Psoas muscle (tissue), 8 donors: ENCODE measurements at places on chromosomes 13 and 19.
A peak's percentile ranks its signal among the peaks of the same experiment; 100 is the strongest.

- no peak for DNase-seq
These were observed 107.5 kb downstream of the CYSLTR2 start for GRCh38 chr13:48761256-48761655.

GRCh38 chr19:48628486-48629296 lies 8.5 kb downstream of the DBP start:
- DNase-seq, result peak; percentile 65

- DNase-seq, result no peak
These were observed 124.2 kb downstream of the LMO7 start for GRCh38 chr13:75760131-75761021.

DNA sequence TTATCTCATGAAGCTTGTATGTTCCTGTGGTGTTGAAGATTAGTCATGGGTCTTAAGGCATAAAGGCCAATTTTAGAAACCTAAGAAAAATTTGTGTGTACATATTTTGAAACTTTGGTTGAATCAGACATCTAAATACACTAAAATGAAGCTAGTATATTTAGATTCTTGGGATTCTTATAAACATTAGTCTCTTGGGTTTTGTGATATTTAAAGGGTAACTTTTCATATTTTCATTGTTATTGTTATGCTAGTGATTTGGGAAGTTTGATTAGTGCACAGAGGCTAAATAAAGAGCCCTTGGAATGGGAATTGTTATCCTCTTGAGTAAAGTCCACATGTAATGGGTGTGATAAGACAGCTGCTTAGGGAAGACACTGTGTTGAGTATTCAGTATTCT lies 24.5 kb downstream of the UBA2 start:
- no peak for DNase-seq

- no peak for DNase-seq
These were observed 14.6 kb upstream of the KCNN1 start for GRCh38 chr19:17951990-17952976.

GRCh38 chr19:47487551-47488515 lies 3.8 kb upstream of the KPTN start:
- no peak for DNase-seq

- DNase-seq, result no peak
These were observed 4.5 kb downstream of the MAMSTR start for GRCh38 chr19:48714759-48715675.

- DNase-seq, result no peak
These were observed 32.1 kb downstream of the SMAD9 start for GRCh38 chr13:36887758-36888521.

DNA sequence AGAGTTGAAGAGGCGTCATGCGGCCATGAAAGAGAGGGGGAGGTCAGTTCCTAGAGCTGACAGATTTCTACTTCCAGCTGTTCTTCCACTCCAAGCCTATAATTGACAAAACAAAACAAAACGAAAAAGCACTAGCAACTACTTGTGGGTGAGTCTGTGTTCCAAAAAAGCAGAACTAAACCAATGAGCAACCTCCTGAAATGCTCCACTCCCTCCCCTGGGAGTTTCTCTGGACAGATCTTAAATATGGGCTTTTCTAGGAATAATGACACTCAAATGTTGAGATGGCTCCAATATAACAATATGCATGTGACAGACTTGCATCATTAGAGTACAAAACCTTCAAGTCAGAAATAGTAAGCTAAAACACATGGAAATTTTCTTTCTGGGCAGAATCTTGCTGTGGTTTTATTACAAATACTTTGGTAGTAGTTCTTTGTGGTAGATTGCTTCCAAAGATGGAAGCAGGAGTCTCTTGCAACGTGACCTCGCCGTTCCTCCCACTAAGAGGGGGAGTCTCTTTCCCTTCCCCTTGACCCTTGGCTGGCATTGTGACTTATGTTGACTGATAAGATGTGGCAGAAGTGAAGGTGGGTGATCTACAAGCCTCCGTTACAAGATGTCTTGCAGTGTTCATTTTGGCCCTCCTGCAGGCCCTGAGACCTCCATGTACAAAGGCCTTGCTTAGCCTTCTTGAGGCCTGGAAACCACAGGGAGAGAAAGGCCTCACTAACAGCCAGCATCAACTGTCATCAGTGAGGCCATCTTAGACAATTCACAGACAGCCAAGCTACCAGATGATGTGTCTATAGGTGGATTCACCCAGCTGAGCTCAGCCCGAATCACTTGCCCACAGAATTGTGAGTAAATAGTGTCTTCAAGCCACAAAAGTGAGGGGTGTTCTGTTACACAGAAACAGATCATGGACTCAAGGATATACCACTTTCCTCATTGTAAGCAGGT lies 173.1 kb upstream of the RFC3 start:
- DNase-seq, result no peak

DNA sequence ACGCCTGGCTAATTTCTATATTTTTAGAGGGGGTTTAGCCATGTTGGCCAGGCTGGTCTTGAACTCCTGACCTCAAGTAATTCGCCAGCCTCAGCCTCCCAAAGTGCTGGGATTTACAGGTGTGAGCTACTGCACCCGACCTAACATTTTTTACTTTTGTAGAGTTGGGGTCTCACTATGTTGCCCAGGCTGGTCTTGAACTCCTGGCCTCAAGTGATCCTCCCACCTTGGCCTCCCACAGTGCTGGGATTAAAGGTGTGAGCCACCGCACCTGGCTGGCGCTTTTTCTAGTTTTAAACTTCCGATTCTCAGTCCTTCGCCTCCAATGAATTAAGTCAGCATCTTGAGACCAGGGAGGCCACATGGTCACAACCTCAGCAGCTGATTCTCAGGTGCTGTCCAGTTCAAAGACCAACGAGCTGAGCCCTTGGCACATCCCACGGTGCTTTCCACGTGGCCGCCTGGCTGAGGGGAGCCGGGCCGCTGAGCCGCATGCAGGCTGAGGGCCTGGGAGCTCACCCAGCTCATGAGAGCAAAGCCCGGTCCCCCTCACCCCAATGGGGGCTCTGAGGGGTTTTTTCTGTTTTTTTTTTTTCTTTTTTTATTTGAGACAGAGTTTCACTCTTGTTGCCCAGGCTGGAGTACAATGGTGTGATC lies 9.1 kb downstream of the AP3D1 start:
- no peak for DNase-seq

DNA sequence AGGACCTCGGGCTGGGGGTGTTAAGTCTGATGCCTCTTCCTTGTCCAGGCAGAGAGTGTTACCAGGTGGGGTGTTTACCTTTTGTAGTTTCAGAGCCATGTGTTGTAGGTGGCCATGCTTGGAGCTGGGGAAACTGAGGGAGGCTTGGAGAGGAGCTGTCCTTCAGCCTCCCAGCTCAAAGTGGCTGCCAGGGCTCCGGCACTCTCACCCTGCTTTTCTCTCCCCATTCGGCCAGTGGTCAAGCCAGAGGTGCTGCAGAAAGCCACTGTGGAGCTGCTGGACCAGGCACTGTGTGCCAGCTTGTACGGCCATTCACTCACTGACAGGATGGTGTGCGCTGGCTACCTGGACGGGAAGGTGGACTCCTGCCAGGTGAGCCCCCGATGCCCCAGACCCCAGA lies 17.4 kb downstream of the TIMM13 start:
- no peak for DNase-seq

- DNase-seq, result no peak
These were observed 602.9 kb downstream of the OLFM4 start for GRCh38 chr13:53631511-53631910.

- no peak for DNase-seq
These were observed 14.5 kb upstream of the IGSF23 start for GRCh38 chr19:44598880-44599279.

DNA sequence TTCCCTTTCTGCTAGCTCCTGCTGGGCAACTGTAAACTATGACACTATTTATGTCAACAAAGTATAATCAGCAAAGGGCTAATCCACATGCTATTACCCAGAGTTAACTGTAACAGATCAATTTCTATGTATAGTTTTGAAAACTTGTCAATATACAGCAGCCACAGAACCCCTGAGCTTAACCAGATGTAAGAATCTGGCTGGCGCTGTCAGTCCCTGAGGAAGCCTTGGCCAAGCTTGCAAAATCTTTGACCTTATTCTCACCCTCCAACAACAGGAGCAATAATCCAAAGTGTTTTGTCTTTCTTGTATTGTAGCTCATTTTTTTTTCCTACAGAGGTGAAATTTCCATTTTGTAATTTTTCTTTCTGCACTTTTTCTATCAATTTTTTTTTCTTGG lies 1230.1 kb upstream of the SLC10A2 start:
- no peak for DNase-seq

GRCh38 chr13:32889986-32890565 lies 126.1 kb upstream of the KL start:
- DNase-seq, result no peak

DNA sequence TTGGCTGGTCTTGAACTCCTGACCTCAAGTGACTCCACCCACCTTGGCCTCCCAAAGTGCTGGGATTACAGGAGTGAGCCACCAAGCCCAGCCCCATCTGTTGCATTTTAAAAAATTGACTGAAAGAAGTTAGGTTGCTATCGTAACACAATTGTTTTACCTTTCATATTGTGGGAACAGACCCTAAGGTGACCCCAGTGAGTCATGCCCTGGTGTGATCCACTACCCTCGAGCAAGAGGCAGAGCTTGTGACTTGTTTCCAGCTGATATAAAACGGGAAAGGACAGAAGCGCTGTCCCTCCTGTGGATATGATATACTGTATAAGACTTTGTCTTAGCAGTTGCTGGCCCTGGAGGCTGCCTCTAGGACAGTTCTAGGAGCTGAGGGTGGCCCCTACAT lies 308.6 kb downstream of the HS6ST3 start:
- no peak for DNase-seq

GRCh38 chr13:31321457-31321856 lies 121.7 kb downstream of the B3GLCT start:
- DNase-seq, result no peak

- DNase-seq, result peak; percentile 39
These were observed 40.6 kb upstream of the FAM216B start for GRCh38 chr13:42740753-42741152.

DNA sequence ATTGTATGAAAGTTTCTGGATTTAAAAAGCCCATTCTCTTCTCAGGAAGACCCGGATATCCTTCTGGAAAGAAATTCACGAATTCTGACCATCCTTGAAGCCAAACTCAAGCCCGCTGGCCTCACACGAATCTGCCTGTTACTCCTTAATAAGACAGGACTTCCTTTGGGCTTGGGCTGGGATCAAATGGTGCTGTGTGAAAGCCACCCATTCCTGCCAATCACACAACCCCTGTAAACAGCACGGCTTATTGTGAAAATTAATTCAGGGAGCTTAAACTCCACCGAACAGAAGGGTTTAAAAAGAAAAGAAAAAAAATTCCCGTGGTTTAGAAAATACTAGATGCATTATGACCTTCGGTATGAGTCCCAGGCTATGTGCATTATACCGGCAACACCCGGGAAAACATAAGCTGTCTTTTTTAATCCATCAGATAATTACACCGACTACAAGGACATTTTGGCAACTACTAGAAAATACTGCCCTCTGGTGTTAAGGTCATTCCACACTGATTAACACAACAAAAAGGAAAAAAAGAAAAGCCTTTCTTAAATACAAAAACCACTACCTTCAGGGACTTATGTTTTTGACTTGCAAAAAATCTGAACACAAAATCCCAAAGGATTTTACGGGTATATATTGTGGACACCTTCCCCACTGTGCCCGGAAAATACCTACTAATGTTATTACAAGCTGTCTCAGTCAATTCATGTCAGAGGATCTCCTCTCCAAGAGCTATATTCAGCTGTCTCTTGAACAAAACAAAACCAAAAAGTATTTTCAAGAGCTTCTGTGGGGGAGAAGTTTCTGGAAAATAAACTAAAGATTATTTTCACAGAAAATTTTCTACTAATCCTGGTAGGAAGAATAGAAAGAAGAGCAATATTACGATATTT lies 76.0 kb upstream of the LSM14A start:
- no peak for DNase-seq

GRCh38 chr13:25378528-25378927 lies 6.8 kb downstream of the ATP8A2 start:
- DNase-seq, result no peak

DNA sequence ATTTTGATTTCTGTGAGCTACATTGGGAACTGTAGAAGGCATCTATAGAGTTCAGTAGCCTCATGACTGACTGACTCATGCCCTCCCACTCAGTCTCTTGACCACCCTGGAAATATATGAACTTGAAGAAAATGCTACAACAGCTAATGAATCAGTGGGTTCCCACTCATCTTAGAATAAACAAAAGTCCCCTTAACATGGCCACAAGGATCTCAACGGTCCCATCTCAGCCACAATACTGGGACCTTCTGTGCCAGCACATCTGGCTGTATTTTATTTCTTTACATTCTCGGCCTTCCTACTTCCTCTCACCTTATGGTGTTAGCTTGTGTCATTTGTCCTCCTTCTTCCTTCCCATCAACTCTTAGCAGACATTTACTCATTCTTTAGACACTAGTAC lies 619.8 kb downstream of the DCT start:
- DNase-seq, result no peak

DNA sequence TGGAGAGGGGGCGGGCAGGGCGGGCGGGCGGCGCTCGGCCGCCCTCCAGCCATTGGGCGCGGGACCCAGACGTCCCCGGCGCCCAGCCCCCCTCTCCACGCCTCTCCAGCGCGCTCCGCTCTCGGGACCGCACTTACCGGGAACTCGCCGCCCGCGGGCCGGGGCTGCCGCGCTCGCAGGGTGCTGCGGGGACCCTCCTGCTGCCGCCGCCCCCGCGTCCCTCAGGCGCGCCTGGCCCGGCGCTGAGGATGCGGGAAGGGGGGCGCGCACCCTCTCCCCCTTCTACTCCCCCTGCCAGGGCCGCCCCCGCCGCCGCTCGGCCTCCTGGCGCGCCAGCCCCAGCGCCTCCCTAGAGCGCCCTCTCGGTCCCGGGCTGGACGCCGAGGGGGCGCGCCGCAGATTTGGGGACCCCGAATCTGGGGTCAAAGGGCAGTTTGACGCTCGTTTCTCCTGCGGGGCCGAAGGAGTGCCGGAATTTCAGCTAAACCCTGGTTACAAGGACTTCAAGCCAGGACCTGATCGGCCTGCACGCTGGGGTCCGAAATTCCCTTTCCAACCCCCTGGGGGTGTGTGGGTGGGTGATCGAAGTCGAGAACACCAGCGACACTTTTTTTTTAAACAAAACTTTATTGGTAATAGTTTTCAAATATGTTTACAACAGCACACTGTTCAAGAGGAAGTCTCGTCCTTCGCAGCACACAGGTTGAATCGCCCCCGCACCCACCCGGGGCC lies 696 bp upstream of the SAMD1 start:
- no peak for DNase-seq

- no peak for DNase-seq
These were observed 6.8 kb downstream of the PIK3R2 start for GRCh38 chr19:18159810-18160209.
